ENCODE measurements at places on chromosomes 1 and 21.
A peak's percentile ranks its signal among the peaks of the same experiment; 100 is the strongest.

GRCh38 chr1:186620566-186621350, 59.5 kb downstream of the PTGS2 start:
- no peaks in the 10 kb centered on the region for H3K36me3 ChIP-seq
- peaks cover 44% of the 10 kb centered on the region for H3K4me1 ChIP-seq
- no peak overlapping the region for H3K4me3 ChIP-seq

DNA sequence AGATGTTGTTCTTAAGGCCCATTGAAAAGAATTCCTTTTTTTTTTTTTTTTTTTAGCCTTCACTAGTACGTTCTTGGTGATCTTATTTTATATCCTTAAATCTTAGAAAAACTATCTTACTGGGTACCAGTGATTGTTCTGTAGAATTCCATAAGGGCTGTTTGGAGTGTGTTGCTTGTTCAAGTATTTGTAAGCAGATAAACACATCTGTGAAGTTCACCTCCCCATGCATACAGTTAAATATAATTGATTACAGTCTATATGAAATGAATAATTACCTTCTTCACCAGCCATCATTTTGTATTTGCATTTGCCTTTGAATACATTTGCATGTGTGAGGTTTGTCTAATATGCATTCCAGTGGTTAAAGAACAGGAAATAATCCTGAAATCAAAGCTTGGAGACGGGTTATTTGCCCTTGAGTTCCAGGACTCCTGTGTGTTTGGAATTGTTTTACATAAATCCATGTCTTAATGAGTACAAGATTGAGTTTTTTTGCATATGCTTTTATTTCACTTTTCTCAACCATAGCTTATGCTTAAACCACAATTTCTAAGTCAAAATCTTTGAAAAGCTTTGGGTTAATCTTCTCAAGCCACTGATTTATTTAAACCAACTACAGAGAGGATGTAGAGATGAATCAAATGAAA, 73.1 kb downstream of the VPS13D start:
- no peaks in the 10 kb centered on the region for H3K4me1 ChIP-seq
- no peaks in the 10 kb centered on the region for H3K27me3 ChIP-seq
- H3K4me3 ChIP-seq: no peak overlapping the region
- peaks cover 34% of the 10 kb centered on the region for H3K36me3 ChIP-seq

GRCh38 chr1:172742599-172743500, 83.9 kb downstream of the FASLG start:
- H3K27me3 ChIP-seq: peaks cover 4% of the 10 kb centered on the region
- H3K4me3 ChIP-seq: no peak overlapping the region
- peak; percentile 48 for DNase-seq

DNA sequence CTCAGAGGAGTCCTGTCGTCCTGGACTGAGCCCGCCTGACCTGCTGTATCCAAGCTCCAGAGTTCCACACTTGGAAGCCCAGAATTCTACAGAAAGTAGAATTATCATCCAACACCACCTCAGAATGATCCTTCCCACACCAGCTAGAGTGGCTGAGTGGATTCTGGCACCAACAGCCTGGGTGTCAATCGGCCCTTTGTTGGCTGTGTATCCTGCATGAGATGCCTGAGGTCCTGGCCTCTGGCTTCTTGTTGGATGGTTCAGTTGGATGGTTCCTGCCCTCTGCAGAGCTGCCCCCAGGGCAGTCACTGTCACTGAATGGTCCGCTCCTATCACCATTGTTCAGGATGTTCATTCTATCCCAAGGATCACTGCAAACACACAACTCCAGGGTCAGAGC, 49.8 kb downstream of the PGBD5 start:
- no peak overlapping the region for H3K27ac ChIP-seq
- H3K27me3 ChIP-seq: peaks cover 3% of the 10 kb centered on the region
- H3K4me3 ChIP-seq: no peak overlapping the region
- H3K36me3 ChIP-seq: peaks cover 8% of the 10 kb centered on the region
- no peak for DNase-seq

GRCh38 chr1:3762151-3762872, 10.1 kb downstream of the CCDC27 start:
- DNase-seq: no peak
- no peaks in the 10 kb centered on the region for H3K36me3 ChIP-seq
- no peak overlapping the region for H3K4me3 ChIP-seq
- no peak overlapping the region for H3K27ac ChIP-seq
- no peaks in the 10 kb centered on the region for H3K4me1 ChIP-seq

- no peak overlapping the region for H3K4me3 ChIP-seq
- no peaks in the 10 kb centered on the region for H3K4me1 ChIP-seq
Observed at GRCh38 chr1:84844094-84844493, 48.9 kb downstream of the LPAR3 start.

DNA sequence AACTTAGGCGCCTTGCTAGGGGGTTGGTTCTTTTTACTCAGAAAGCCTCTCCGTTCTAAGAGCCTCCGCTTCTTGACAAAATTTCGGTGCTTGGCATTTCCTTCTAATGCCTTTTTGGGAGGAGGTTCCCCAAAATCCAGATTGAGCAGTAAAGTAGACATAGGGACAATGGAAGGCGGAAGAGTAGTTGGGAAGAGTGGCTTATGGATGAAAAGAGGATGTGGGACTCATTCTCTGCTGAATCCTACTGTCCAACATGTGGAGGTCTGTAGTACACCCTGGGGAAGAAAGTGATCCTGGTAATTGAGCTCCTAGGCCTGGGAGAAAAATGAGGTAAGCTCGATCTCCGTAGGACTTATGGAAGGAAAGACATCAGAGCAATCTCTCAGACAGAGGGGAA, 777 bp upstream of the METTL25B start:
- no peak overlapping the region for H3K27ac ChIP-seq
- H3K27me3 ChIP-seq: peaks cover 16% of the 10 kb centered on the region
- no peaks in the 10 kb centered on the region for H3K36me3 ChIP-seq
- H3K4me1 ChIP-seq: peaks cover 35% of the 10 kb centered on the region
- no peak for DNase-seq

All from immature natural killer cell (primary cell).